ENCODE measurements at places on chromosomes 12 and 14.

GRCh38 chr12:55721601-55722213, 1.5 kb downstream of the RDH5 start:
- DNase-seq = no peak

DNA sequence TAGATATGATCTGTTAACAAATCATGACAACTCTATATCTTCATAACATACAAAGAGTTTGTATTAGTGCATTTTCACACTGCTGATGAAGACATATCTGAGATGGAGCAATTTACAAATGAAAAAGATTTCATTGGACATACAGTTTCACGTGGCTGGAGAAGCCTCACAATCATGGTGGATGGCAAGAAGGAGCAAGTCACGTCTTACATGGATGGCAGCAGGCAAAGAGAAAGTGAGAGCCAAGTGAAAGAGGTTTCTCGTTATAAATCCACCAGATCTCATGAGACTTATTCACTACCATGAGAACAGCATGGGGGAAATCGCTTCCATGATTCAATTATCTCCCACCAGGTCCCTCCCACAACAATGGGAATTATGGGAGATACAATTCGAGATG, 157.6 kb downstream of the DUSP6 start:
- no peak for DNase-seq

GRCh38 chr12:123013185-123014095, 33.0 kb downstream of the ARL6IP4 start:
- DNase-seq = no peak

GRCh38 chr12:84912198-84913128, at the start of gene SLC6A15:
Gene SLC6A15 (minus strand): TSS chr12:84912799. CDS start chr12:84892120, 20,679 bp downstream.
- DNase-seq = no peak

All from stimulated activated naive B cell treated with anti-CD40 and anti-IgM and Interleukin-4, amounts not matched to agents 10 μg/mL and 1 μg/mL and 100 μg/mL, for 72 hours (primary cell).